ENCODE measurements at places on chromosomes 1 and 21.

DNA sequence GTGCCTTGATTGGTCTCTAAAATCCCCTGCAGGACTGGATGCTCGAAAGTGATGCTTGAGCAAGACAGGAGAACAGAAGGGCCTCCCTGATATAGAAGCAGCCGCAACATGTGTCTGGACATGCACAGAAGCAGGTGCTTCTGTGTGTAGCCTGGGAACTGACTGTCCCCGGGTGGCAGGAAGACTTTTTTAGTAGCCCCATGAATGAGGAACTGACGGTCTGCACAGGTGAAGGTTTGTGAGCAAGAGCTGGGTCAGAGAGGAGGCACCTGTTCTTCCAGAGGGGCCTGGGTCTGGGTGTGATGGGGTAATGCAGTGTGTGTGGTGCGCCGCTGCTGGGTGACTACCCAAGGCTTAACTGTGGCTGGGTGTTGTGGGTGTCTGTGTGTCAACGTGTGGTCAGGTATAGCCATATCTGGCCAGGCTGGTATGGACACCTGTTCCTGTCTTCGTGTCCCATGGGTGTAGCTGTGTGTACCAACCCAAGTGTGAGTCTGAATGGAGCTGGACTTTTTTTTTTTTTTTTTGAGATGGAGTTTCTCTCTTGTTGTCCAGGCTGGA, 39.1 kb upstream of the FOXO6 start:
- DNase-seq, result no peak

DNA sequence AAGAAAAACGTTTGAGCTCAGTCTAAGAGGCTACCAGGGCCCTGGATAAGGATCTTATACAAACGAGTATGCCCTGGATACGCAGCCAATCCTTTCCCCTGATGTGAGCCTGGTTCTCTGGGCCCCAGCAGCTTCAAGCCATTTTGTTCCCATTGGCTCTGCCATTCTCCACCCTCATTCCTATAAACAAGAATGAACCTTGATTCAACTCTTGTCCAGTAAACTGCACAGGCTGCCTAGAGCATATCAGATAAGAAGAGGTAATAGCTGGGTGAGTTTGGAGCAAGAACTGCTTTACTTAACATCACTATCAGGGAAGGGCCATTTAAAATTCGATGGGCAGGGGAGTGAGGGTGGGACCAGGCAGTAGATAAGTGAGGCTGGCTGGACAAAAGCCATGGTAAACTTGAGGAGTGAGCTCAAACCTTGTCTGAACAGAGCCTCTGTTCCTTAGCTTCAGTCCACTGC, 11.3 kb downstream of the BTG2 start:
- DNase-seq, result no peak

GRCh38 chr1:13730751-13731482, 30.9 kb downstream of the PRDM2 start:
- DNase-seq, result peak; percentile 55

DNA sequence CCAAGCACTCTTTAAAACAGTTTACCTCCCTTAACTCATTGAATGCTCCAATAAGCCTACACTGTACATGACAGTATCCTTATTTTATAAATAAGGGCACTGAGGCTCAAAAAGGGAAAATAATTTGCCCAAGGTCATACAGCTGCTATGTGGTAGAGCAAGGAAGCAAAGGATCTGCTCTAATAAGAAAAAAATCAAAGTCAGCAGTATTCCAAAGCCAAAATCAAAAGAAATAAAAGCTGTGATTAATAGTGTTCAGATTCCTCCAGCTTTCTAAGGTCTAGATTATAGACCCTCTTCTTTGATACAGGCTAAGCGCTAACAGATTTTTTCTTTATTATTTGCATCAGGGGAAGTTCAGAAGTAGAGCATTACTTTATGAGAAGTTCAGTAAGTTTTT, 39.3 kb downstream of the IL12RB2 start:
- DNase-seq, result no peak

DNA sequence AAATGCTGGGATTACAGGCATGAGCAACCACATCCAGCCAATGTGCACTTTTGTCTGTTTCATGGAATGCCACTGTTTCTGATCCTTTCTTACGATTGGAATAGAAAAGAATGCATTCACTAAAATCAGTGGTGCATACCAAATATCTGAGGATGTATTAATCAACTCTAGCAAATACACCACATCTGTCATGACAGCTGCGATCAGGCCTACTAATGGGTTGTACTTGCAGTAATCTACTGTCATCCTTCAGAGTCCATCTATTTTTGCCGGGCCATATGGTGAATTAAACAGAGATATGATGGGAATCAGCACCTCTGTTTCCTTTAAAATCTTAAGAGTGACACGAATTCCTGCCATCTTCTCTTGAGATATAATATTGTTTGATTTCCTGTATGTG, 8.5 kb upstream of the USP1 start:
- no peak for DNase-seq

DNA sequence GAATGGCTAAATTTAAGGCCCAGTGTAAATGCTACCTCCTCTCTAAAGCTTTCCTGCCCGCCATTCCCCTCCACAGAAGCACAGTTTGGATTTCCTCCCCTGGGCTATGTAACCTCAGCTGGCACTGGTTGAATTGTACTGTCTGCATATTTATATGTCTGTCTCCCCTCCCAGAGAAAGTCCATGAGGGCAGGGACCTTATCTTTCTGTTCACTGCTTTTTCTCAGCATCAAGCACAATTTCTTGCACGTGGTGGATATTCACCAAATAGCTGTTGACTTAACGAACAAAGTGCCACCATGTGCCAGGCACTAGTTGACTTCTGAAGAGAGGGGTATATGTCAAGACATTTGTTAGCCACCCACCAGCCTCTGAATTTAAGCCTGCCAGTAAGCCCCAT, 9.5 kb upstream of the PDIK1L start:
- no peak for DNase-seq

GRCh38 chr1:213439703-213440102, 388.7 kb downstream of the RPS6KC1 start:
- DNase-seq, result no peak

DNA sequence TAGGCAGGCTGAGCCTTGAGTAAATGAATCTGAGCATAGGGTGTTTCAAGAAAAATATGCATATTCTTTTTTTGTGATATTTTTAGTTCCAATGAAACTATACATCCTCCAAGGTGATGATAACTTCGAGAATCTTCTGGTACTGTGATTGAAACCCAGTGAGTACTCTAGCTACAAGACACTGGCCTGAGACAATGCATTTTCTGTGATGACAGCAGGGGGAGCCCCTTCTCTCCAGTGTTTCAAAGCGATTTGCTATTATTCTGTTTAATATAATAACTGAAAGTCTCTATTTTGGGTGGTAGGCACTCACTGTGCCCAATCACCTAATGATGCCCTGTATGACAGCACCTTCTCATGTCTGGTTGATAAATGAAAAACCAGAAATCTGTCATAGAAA, 12.1 kb downstream of the IRF2BP2 start:
- DNase-seq, result no peak

- no peak for DNase-seq
Observed at GRCh38 chr21:16113052-16113715, 383.4 kb downstream of the USP25 start.

GRCh38 chr1:30883389-30884172, 25.0 kb downstream of the SDC3 start:
- DNase-seq, result no peak

DNA sequence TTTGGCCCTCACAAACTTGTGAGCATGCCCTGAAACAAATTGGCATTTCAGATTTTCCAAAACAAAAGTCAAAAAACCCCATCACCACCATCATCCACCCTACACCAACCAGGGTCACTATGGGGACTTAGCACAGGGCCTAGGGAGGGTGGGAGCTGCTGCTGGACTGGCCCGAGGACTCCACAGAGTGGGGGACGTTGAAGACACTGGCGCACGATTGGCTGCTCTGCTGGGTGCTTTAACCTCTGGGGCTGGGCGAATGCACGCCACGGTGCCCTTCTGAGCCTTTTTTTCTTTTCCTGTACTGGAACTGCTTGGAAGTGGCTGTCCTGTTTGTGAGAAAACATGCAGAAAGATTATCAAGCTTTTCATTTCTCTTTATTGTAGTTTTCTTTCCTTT, 92.8 kb downstream of the CD247 start:
- DNase-seq, result no peak

GRCh38 chr1:14543191-14543840, 55.2 kb upstream of the KAZN start:
- no peak for DNase-seq

DNA sequence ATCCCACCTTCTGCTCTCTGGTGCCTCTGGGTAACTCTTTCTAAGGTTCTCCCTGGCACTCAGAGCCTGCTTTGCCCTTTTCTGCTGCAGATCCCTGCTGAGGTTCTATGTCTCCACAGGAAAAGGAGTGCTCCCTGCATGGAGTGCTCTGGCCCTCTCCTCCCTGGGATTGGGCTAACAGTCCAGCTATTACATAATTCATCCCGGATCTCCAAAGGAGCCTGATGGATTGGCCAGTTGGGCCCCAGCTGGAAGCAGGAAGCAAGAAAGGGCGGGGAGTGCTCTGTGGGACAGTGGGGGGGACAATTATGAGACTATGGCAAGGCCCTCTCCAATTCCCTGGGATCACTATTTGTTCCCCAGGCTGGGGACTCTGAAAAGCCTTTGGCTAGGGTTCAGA, 51.9 kb upstream of the GOLT1A start:
- DNase-seq, result no peak

- no peak for DNase-seq
Observed at GRCh38 chr1:25683731-25684130, 67.1 kb downstream of the MAN1C1 start.

DNA sequence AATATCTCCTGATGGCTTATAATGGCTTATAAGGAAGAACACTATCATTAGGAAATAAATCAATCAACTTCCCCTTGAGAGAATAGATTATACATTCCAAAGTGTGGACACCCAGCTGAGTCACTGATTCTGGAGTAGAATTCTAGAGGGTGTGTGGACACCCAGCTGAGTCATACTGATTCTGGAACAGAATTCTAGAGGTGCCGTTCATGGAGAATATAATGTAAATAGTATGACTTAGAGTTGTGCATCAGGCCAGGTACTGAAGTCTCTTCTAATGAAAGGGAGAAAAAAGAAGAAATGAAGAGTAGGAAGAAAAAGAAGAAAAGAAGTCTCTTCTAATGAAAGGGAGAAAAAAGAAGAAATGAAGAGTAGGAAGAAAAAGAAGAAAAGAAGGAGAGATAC, 2.4 kb upstream of the USP33 start:
- DNase-seq, result no peak

DNA sequence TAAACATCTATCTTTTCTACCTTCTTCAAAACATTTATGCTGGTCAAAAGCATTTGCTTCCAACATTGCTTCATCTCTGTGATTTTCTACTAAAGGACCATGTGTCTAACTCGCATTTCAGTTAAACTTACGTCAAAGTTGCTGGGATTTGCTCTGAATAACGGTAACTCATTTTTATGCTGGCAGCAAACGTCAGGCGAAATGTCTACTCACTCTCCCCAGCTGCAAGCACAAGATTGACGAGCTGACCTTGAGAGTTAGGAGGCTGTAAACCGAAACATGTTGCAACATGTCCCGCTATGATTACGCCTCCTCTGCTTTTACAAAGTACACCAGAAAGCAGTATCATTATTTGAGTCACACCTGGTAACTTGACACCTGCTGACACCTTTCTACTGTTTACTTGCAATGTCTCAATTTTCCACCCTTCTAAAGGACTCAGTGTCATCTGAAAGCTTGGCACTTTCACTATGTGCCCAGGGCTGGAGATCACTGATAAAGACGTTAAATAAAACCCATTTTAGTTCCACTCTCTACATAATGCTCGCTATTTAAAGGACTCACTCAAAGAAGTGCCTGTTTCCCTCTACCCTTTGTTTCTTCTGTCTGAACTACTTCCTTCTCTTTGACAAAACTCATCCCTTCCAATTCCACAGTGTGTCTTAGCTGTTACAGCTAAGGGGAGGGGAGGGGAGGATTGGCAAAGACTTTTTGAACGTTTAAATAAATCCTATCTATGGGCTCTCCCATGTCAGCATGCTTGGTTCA, 111.9 kb downstream of the PTPN14 start:
- no peak for DNase-seq

GRCh38 chr1:18552631-18553030, 71.9 kb downstream of the KLHDC7A start:
- no peak for DNase-seq

GRCh38 chr1:154270833-154271232, 1.6 kb upstream of the HAX1 start:
- no peak for DNase-seq

- no peak for DNase-seq
Observed at GRCh38 chr1:63408331-63408730, 40.9 kb downstream of the ALG6 start.

- DNase-seq, result no peak
Observed at GRCh38 chr1:8386247-8386646, 68.3 kb downstream of the SLC45A1 start.

DNA sequence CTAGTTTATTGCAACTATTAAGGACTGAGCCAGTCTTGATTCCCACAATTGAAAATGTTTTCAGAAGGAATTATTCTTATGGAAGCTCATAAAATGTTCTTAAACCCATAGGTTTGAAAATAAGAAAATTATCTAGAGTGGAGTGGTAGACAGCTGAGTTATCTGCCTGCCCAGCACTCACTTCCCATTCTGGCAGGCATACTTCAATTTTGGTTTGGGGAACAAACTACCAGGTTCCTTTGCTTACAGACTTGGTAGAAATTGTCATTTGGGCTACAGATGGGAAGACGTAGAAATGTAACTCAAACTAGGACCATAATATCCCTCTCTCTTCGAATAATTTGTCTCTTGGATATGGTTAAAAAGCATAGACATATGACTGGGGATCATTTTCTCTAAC, 18.4 kb downstream of the JUN start:
- no peak for DNase-seq

GRCh38 chr1:37574834-37575480, 18.2 kb downstream of the DNALI1 start:
- no peak for DNase-seq

DNA sequence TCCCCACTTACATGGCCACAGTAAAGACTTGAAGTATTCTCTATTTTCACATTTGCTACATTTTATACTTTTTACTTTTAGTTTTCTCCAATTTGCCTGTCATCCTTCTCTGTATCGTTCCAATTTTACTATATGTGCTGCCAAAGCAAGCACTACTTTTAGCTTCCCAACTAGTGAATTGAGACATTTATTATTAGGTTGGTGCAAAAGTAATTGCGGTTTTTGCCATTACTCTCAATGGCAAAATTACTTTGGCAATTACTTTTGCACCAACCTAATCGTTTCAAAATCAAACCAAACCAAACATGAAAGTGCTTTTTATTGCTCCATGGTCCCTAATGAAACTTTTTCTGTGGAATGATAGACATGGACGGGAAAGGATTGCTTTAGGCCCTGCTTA, 56.6 kb upstream of the ATF3 start:
- DNase-seq, result no peak

GRCh38 chr1:26498894-26499293, 26.7 kb downstream of the HMGN2 start:
- no peak for DNase-seq

GRCh38 chr1:12477936-12478611, 139.9 kb downstream of the DHRS3 start:
- DNase-seq, result peak; percentile 89

GRCh38 chr21:16969636-16970035, 543.2 kb upstream of the CXADR start:
- DNase-seq, result no peak

Data from KG1 (cell line).